ENCODE measurements at places on chromosomes 7 and 10. TPM values are rescaled to one million over a fixed set of nuclear protein-coding genes. Genes with fewer than 3 reads are reported as not detected.

MASTL gene
- 24.2 TPM for total RNA-seq

DOCK4 gene
- 0.38 TPM for total RNA-seq

RELN gene
- total RNA-seq, result not detected

MKRN1 gene
- total RNA-seq, result 129 TPM

MMD2 gene
- not detected for total RNA-seq

C10orf53 gene
- total RNA-seq, result not detected

SPDYE2B gene
- total RNA-seq, result not detected

TRIM74 gene
- 4.4 TPM for total RNA-seq

LRRD1 gene
- total RNA-seq, result not detected
